ENCODE measurements at places on chromosomes 6 and 20. TPM values are rescaled to one million over a fixed set of nuclear protein-coding genes. Genes with fewer than 3 reads are reported as not detected.

Gene CRISP2
- total RNA-seq, result not detected

Gene SUMO4
- 3.2 TPM for total RNA-seq

DNA sequence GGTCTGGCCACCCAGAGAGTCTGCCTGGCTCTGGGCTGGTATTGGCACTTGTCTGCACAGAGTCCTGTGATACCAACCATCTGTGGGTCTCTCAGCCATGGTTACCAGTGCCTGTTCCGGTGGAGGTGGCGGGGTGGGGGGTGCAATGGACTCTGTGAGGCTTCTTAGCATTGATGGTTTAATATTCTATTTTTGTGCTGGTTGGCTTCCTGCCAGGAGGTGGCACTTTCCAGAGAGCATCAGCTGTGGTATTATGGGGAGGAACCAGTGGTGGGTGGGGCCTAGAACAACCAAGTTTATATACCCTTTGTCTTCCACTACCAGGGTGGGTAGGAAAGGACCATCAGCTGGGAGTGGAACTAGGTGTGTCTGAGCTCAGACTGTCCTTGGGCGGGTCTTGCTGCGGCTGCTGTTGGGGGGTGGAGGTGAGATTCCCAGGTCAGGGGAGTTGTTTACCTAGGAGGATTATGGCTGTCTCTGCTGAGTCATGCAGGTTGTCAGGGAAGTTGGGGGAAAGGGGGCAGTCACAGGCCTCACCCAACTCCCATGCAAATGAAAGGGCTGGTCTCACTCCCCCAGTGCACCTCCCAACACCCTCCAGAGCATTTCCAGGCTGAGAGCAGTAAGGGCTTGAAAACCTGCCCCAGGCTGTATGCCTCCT lies 117.5 kb downstream of the FLRT3 start:
- H3K4me3 ChIP-seq, result no peak overlapping the region
- H3K27me3 ChIP-seq, result no peaks in the 10 kb centered on the region
- no peaks in the 10 kb centered on the region for H3K36me3 ChIP-seq
- no peak overlapping the region for H3K27ac ChIP-seq

- H3K36me3 ChIP-seq, result no peaks in the 10 kb centered on the region
- no peak overlapping the region for H3K27ac ChIP-seq
- no peaks in the 10 kb centered on the region for H3K27me3 ChIP-seq
- no peak for DNase-seq
- H3K4me3 ChIP-seq, result no peak overlapping the region
Observed at GRCh38 chr6:137020776-137021175, 24.0 kb downstream of the IL20RA start.

DNA sequence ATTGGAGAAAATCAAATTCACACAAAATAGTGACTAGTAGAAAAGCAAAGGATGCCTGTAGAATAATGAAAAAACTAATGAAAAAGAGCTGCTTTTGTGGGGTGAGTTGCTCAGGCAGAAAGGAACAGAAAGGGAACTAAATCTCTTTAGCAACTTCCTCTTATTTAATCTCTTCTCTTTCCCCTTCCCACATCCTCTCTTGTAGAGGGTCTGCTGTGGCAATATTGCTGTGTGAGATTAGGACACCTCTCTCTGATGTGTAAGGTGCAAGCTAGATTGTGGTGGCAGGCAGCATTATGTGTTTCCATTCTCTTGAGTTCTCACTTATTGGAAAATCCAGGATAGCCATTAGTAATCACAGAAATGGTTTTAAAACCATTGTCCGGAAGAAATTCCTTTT lies 49.7 kb downstream of the SYNE1 start:
- DNase-seq, result no peak
- no peaks in the 10 kb centered on the region for H3K27me3 ChIP-seq
- no peak overlapping the region for H3K4me3 ChIP-seq
- H3K27ac ChIP-seq, result no peak overlapping the region

GRCh38 chr20:24805456-24806238 lies 143.4 kb upstream of the CST7 start:
- H3K4me3 ChIP-seq, result no peak overlapping the region
- DNase-seq, result no peak
- no peak overlapping the region for H3K27ac ChIP-seq
- no peaks in the 10 kb centered on the region for H3K27me3 ChIP-seq
- no peaks in the 10 kb centered on the region for H3K4me1 ChIP-seq

Data from esophagus squamous epithelium (tissue), 5 donors.